ENCODE measurements at places on chromosomes 2 and 18. TPM values are rescaled to one million over a fixed set of nuclear protein-coding genes. Genes with fewer than 3 reads are reported as not detected.

The HNMT gene
- 0.28 TPM for total RNA-seq

DNA sequence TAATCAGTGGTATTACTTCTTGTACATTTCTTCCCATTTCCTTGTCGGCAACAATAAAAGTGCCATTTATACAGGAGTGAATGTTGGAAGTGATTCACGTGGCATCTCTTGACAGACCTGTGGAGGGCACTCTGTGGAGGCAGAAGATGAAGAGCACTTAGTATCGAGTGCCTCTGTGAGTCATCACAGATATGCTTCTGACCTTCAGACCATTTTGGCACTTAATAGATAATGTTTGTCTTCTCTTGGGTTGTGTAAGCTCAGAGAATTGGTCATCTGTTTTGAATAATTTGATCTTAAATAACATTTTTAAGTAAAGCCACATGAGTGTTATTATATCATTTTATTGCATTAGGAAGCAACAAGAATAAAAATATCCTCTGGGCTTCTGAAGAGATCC lies 305.5 kb downstream of the PTPRM start:
- no peaks in the 10 kb centered on the region for H3K4me1 ChIP-seq
- no peaks in the 10 kb centered on the region for H3K27me3 ChIP-seq
- H3K4me3 ChIP-seq = no peak overlapping the region
- no peak for DNase-seq
- no peaks in the 10 kb centered on the region for H3K36me3 ChIP-seq

GRCh38 chr2:189599245-189599644 lies 18.7 kb upstream of the SLC40A1 start:
- H3K4me3 ChIP-seq = no peak overlapping the region
- no peaks in the 10 kb centered on the region for H3K4me1 ChIP-seq
- no peaks in the 10 kb centered on the region for H3K36me3 ChIP-seq
- peaks cover 4% of the 10 kb centered on the region for H3K27me3 ChIP-seq
- no peak for DNase-seq

The MAP2 gene
- total RNA-seq = not detected

The DNAJC27 gene
- total RNA-seq = 9.6 TPM

Data from activated naive CD8-positive, alpha-beta T cell treated with anti-CD3 and anti-CD28 coated beads, Interleukin-2, amount 10 ng/mL, durations not matched to agents 7 days and 5 days (primary cell).